ENCODE measurements at places on chromosomes 12 and 14.
A peak's percentile ranks its signal among the peaks of the same experiment; 100 is the strongest.

GRCh38 chr12:66612090-66612775, 66.6 kb downstream of the GRIP1 start:
- DNase-seq: no peak

DNA sequence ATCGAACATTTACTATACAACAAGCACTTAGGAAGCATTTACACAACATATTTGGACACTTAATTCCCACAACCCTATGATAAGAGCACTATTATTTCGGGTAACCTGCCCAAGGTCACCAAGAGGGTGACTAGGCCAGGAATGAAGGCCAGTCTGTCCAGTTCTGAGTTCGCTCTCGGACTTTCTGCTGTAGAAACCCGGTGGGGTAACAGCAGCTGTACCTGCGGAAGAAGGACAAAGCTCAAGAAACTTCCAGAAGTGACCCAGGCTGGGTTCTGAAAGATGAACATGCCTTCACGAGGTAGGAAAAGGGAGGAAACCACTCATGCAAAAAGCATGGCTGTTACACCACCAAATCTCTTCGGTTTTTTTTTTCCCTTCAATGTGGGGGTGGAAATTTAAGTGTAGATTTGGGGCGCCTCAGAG, 10.8 kb downstream of the PLA2G1B start:
- no peak for DNase-seq

DNA sequence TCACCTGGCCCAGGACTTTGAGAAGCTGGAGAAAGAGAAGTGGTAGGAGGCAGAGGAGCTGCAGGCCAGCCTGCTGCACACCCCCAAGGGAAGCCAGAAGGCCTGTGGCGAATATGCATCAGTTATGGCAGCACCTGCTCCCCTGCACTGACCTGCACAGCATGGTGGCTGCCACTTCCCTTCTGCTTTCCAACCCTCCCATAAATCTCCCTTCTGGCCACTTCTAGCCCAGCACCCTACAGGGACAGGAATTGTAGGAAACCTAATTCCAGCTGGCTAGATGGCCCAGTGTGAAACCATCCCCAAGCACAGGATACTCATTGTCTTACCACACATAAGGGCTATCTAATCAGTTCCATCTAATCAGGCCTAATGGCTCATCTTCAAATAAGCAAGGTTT, 136.3 kb downstream of the TBX3 start:
- no peak for DNase-seq

DNA sequence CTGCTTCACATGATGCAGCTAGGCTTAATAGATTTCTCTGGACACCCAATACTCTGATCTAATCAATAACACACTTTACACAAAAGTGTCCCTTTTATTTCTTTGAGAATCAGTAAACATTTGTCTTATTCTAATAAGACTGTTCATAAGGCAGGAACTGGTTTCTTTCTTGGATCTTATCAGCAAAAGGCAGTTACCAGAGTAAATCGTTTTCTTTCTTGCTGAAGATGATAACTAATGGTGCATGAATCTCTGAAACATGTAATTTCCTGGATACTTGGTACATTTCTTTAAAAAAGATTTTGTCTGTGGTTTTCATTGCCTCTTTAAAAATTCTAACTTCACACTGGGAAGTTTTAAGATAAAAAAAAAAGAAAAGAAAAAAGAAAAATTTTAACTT, 39.6 kb downstream of the WIF1 start:
- no peak for DNase-seq

- no peak for DNase-seq
These were observed 158.5 kb downstream of the ZFP36L1 start for GRCh38 chr14:68634332-68634731.

GRCh38 chr12:72547573-72547972, 275.4 kb downstream of the TRHDE start:
- DNase-seq: no peak

DNA sequence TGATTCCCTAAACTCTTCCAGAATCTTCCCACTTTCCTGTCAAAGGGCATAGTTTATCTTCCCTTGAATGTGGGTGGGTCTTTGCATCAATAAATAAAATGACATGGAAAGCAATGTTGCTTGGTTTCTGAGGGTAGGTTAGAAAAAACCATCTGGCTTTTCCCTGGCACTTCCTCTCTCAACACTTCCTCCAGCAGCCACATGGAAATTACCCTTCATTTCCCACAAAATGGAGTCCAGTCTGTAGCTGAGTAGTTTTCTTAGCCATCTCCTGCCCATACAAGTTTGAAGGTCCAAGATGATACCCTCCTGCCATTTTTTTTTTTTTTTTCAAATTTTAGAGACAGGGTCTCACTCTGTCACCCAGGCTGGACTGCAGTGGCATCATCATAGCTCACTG, 11.1 kb upstream of the NDUFA12 start:
- DNase-seq: no peak

DNA sequence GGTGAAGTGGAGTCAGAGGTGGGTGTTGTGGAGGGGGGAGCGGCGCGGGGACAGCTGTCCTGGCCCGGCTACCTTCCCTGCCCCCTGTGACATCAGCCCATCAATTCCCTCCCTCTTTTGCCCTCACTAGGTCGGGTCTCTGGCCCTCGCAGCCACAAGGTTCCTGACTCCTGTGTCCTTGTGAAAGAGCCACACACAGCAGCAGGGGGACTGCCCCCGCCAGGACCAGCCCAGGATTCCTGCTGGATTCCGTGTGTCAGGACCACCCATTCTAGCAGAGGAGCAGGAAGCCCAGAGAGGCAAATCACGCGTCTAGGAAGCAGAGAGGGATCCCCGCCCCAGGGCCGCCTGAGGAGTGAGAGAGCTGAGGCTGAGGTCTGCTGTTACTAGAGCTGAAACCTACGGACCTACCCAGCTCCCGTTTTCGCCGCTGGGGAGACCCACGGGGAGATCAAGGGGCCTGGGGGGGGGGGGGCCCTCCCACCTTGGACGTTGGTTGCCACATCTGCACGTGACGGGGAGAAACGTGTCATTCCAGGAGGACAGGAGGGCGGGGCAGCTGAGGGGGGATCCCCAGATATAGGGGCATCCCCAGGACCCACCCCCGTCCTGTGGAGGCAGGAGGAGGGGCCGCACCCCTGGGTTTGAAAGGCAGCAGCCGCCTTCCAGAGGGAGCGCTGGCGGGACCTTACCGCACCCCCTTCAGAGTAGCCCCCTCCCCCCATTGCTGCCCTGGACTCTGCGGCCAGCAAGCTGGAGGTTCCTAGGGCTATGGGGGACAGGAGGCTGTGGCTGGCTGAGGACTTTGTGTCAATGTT, 12.5 kb upstream of the INF2 start:
- peak; percentile 77 for DNase-seq

DNA sequence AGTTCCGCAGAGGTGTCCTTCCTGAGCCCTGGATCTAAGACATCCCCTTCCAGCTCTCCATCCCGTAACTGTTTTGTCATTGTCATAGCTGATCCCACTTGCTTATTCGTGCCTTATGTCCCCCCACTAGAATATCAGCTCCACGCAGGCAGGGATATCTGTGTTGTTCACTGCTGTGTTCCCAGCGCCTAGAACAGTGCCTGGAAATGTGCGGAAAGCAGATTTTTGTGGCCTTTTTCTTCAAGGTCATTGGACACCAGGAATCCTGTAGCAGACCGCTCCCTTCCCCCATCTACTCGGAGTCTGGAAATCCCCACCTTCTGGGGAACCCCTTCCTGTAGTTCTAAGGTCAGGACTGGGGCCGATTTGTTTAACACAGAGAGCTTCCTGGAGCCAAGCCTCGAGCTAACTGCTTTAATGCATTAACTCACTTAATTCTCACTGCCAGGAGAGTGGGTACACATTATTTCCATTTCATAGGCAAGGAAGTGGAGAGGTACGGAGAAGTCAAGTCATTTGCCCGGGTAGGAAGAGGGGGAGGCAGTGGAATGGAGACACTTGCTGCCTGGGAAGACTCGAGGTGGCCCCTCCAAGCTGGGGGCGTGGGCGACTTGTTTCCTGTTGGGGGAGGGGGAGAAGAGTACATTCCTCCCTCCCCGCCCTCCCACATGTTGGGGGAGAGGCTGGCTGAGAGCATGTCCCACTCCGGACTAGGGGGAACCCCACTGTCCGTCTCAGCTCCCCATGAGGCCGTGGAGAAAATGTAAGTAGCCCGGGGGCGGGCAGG, 1.2 kb upstream of the SH2B3 start:
- DNase-seq: peak; percentile 85

DNA sequence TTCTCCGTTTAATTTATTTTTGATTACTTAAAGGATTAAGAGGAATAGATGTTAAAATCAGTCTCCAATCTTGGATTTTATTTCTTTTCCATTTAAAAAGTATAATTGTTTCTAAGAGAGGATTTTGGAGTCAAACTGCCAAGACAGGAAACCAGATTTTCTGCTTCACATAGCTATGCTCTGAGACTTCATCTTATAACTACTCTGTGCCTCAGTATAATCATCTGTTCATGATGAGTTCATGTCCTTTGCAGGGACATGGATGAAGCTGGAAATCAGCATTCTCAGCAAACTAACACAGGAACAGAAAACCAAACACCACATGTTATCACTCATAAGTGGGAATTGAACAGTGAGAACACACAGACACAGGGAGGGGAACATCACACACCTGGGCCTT, 9.0 kb upstream of the TAS2R31 start:
- DNase-seq: no peak

DNA sequence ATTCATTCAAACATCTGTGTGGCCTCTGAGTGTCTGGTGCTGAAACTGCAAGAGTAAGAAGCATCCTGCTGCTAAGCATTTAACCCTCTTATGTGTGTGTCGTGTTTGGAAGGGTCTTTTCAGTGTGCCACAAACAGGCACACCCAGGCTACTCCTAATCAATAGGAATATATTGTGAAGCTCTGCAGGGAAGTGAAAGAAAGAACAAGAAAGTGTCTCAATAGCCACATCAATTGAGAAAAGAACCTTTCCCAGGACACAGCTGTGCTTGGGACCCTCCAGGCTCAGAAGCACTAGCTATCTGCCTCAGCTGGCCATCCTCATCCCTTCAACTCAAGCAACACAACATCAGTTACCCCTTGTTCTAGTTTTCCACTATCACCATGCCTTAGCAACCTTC, 13.4 kb upstream of the KRAS start:
- DNase-seq: no peak

GRCh38 chr12:65311260-65311659, 32.8 kb downstream of the MSRB3 start:
- DNase-seq: no peak

GRCh38 chr12:101650346-101651117, 46.9 kb upstream of the CHPT1 start:
- DNase-seq: no peak

DNA sequence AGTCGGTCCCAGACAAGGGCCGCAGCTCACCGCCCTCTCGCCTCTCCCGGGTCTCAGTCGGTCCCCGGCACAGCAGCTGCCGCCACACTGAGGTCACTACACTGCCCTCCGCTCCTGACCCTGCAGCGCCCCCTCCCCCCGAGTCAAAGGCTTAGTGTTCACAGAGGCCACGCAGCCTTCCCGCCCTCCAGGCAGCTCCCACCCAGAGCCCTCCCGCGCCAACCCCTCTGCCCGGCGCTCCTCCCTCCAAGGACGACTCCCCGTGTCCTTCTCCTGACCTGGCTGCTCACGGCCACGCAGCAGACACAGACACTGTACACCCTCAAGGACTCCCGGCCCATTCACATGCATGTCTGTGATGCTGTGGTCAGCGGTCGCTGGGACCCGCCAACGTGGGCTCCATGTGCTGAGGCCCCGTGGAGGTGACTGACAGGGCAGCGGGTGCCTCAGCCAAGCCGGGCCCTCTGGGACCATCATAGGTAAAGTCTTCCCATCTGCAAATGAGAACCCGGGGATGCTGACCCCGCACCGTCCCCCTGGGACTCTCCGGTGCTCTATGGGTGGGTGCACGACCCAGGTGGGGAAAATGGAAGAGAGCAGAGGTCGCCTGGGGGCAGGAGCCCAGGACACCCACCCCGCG, 16.3 kb upstream of the GALNT9 start:
- no peak for DNase-seq

DNA sequence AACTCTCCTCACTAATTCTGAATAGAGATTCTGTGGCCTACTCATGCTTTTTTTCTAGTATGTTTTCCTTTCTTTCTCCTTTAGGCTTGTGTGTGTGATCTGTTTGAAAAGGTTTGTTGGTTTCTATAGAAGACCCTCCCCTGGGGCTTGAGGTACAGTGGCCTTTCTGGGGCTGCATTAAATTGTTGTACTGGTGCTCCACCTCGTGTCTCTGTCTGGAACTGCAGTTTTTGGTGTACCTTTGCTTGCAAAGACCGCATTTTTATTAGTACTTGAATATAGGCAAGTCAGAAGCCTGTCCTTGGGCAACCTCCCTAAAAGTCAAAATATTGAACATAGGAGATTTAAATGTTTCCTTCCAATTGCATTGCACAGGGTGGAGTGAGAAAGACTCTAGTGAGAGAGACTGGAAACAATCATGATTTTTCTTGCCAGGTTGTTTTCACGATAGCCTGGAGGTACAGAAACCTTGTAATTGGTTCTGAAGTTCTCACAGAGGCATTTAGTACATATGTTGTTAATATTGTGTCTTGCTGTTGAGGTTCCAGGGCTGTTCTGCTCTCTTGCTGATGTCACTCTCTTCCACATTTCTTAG, 39.0 kb downstream of the SLCO1B1 start:
- no peak for DNase-seq

GRCh38 chr12:60421741-60422140, 825.9 kb downstream of the SLC16A7 start:
- DNase-seq: no peak

- no peak for DNase-seq
These were observed 6.0 kb downstream of the DMAC2L start for GRCh38 chr14:50318031-50318626.

GRCh38 chr14:22890416-22890815, 7.4 kb downstream of the REM2 start:
- no peak for DNase-seq

GRCh38 chr12:75783093-75783877, 248.3 kb downstream of the PHLDA1 start:
- no peak for DNase-seq

- DNase-seq: no peak
These were observed 230.8 kb upstream of the NAV3 start for GRCh38 chr12:77599782-77600467.

DNA sequence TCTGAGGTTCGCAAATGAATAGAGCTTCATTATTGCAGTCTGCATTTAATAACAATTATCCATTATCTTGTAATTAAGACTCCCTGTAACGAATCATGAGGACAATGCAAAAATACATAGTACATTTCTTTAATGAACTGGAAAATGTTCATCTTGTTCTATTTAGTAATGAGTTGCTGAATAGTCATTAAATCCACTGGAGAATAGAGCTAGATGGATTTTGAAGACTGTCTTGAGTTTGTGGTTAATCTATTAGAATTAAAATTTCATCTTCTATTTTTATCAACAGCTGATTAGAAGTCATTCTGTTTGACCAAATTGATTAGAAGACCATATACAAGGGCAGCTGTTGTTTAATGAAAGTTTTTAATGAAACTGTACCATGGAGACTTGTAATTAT, 107.2 kb downstream of the DERA start:
- DNase-seq: no peak
